Activated CD4-positive, alpha-beta T cell treated with anti-CD3 and anti-CD28 coated beads, Interleukin-10, Interleukin-2, amounts not matched to agents 100 ng/mL and 50 ng/mL, durations not matched to agents 16 hours and 8 hours (primary cell): ENCODE measurements at places on chromosomes 11 and 22.

- DNase-seq, result no peak
Measured at GRCh38 chr11:58647141-58647699, 24.8 kb downstream of the CNTF start.

- DNase-seq, result peak; percentile 13
Measured at GRCh38 chr22:37904572-37905533, 1.2 kb upstream of the MICALL1 start.

GRCh38 chr11:122267602-122268001 is 151.6 kb upstream of the BLID start:
- no peak for DNase-seq

- no peak for DNase-seq
Measured at GRCh38 chr22:36884349-36885158, 23.7 kb downstream of the NCF4 start.

- no peak for DNase-seq
Measured at GRCh38 chr22:46602025-46602424, 18.2 kb upstream of the GRAMD4 start.

- DNase-seq, result peak; percentile 23
Measured at GRCh38 chr11:40306938-40307548, 1152.4 kb downstream of the LRRC4C start.

DNA sequence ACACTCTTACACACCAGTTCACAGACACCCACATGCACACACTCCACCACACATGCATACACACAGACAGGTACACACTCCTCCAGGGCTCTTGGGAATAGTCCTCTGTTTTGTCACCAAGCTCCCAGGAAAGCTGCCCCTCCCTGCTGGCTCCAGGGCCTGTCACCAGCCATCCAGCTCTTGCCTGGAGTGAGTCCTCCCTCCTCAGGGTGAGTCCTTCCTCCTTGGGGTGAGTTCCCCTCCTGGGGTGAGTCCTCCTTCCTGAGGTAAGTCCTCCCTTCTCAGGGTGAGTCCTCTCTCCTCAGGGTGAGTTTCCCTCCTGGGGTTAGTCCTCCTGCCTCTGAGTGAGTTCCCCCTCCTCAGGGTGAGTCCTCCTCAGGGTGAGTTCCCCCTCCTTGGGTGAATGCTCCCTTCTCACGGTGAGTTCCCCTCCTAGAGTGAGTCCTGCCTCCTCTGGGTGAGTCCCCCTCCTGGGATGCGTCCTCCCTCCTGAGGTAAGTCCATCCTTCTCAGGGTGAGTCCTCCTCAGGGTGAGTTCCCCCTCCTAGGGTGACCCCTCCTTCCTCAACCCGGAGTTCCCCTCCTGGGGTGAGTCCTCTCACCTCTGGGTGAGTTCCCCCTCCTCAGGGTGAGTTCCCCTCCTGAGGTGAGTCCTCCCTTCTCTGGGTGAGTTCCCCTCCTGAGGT is 100.6 kb upstream of the FGF3 start:
- no peak for DNase-seq

DNA sequence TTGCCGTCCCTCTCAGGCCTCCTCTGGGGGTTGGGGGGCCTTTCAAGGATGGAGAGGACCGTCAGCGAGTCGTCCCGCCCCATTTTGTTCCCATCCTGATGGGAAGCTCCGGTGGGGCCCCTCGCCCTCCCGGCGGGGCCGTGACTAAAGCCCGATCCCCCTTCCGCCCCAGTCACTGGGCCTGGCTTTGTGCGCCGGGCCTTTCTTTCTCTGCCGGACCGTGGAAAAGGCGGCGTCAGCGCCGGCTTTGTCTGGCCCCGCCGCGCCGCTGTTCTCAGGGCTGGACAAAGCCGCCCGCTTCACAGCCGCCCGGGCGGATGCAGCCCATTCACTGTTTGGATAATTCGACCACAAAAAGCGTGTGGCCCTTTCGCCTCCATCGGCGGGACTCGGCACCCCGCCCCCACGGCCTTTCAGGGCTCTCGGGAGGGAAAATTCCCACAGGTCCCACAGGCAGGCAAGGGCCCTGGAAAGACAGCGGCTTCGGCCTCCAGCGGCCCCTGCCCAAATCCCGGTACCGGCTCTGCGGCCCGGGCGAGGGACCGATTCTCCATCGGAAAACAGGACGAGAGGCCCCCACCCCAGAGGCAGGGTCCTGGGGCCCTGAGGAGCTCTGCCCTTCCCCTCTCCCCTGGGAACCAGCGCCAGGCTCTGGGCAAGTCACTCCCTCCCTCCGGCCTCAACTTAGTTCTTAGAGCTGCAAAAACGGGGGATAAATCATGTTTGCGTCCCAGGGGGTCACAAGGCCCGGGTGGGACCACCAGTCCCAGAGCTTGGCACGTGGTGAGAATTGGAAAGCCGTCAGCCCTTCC is 87.2 kb downstream of the WNT7B start:
- no peak for DNase-seq

DNA sequence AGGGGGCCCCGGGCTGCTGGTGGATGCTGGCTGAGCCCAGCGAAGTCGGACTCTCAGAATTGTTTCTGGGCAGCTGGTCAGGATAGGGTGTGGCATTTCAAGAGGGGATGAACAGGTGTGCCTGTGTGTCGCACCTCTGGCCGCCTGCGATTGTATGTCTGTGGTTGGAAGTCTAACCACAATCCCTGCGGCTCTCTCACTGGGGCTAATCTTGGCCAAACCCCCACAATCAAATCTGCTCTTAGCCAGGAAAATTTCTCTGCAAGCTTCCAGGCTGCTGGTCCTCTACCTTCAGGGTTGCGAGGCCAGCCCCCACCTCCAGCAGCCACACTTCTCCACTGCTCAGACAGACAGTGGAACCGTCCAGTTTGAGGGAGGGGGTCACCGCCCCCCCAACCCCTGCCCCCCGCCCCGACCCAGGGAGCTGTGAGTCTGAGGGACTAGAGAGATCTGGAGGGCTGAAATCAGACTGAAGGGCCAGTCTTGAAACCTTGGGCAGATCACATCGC is 953 bp downstream of the ATG16L2 start:
- DNase-seq, result no peak

DNA sequence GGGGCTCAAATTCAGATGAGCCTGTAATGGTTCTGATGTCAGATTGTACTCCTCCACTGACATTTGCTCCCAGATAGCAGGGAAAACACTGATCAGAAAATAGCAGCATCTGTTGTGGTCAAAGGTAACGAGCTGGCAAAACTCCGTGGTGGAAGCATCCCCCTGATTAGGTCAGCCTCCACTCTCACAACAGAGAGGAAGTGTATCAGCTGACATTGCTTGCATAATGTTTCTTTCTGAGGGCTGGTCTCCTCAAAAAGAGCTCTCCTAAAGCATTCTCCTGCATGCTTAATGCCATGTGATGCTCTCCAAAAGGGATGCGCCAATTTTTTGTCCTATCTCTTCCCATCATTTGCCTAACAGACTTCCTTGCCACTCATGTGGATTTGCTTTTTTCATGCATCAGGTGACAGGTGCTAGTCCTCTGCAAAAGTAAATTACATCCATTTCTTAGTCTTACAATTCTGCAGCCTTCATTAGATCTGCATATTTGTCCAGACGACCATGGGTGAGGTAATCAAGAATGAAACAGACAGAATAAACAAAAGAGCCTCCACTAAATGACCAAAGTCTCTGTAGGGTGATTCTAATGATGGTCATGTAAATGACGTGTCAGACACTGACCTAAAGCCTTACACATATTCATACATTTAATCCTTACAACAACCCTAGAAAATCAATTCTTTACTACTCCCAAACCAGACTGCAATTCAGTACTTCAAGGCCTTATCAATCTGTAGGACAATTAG is 6.4 kb upstream of the TENM4 start:
- no peak for DNase-seq

DNA sequence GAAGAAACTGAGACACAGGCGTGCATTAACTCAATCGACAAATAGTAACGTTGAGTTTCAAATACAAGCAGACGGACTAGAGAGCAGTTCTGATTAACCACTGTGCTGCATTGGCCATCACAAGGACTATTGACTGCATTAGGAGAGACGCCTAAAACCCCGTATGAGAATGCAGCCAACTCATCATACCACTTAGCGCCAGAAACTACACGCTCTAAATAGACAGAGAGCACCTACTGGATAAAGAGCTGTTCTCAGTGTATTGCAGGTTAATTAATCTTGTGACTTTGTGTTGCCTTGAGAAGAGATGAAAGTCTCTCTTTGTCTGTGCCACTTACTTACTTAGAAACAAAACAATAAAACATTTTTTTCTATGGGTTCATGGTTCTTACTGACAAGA is 484.0 kb downstream of the OPCML start:
- no peak for DNase-seq

GRCh38 chr22:38298312-38299005 is 18.8 kb downstream of the CSNK1E start:
- DNase-seq, result peak; percentile 47

DNA sequence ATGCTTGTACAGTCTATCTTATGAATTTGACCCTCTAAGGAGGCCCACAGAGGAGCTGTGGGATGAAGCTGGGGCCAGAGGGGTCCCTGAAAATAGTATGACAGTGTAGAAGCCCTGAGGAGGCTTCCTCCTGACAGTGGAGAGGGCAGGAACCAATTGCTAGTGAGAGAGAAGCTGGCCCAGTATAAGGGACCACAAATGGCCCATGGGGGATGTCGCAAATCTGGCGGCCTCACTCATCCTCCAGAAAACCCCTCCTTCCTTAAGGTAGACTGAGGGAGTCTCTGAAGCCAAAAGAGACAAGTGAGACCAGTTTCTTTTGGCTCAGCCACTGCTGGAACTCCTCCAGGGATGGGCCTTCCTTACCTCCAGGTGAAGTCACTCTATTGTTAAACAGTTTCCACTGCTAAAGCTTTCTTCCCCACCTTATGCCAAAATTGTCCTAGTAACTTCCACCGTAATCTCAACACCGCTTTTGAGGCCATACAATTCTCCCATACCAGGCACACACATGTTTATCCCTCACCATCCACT is 17.8 kb upstream of the CASTOR1 start:
- DNase-seq, result no peak
